ENCODE measurements at places on chromosomes 12 and 14. TPM values are rescaled to one million over a fixed set of nuclear protein-coding genes. Genes with fewer than 3 reads are reported as not detected.

The CCDC196 gene
- total RNA-seq = not detected

The CLEC1B gene
- not detected for total RNA-seq

The DEGS2 gene
- not detected for total RNA-seq

The TC2N gene
- not detected for total RNA-seq

The GPR137C gene
- total RNA-seq = 4.4 TPM

The KICS2 gene
- 4.3 TPM for total RNA-seq

The OR4E2 gene
- not detected for total RNA-seq

The TAS2R46 gene
- total RNA-seq = not detected

Data from M059J (cell line).